ENCODE measurements at places on chromosomes 1 and 21.

- no peak for DNase-seq
These were observed 22.9 kb downstream of the DYRK1A start for GRCh38 chr21:37389456-37389855.

GRCh38 chr1:43444836-43445235, 8.9 kb downstream of the HYI start:
- DNase-seq, result no peak

- DNase-seq, result no peak
These were observed 25.6 kb downstream of the H6PD start for GRCh38 chr1:9260059-9260766.

DNA sequence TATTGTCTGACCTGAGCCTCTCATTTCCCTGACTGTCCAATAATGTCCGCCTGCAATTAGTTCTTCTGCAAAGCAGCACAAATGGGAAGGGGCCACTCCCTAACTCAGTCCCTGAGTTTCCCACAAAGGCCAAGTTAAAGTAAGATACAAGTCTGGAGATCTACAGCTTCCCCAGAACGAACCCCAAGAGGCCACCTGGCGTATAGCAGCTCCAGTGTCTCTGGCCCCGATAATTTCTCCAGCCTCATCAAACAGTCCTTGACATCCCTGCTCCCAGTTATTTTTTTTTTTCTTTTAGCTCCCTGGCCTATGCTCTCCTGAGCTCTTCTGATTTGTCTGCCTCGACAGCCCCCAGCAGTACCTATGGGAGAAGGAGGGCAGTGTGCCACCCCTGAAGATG, 8.1 kb upstream of the ACKR1 start:
- no peak for DNase-seq

DNA sequence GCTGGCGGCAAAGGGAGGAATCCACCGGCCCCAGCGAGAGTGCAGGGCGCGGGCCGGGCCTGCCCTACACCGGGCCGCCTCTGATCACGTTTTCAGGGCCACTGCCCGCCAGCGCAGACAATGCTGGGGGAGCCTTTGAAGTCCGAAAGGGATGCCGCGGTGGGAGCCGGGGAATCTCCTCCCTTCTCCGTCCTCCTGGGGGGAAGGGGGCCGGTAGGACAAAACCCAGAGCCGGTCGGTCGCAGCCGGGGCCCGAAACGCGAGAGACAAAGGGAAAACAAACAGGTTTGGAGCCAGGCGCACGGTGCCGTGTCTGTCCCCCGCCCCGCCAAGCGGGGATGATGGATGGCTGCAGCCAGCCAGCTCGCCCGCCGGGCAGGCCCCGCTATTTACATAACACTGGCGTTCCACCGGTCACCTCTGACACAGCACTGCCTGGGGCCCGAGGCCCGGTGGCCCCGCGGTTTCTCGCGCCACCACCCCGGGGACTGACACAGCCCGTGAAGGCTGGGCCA, 92.0 kb downstream of the CASZ1 start:
- DNase-seq, result no peak

- DNase-seq, result no peak
These were observed 21.2 kb downstream of the KDM4A start for GRCh38 chr1:43671193-43671592.

DNA sequence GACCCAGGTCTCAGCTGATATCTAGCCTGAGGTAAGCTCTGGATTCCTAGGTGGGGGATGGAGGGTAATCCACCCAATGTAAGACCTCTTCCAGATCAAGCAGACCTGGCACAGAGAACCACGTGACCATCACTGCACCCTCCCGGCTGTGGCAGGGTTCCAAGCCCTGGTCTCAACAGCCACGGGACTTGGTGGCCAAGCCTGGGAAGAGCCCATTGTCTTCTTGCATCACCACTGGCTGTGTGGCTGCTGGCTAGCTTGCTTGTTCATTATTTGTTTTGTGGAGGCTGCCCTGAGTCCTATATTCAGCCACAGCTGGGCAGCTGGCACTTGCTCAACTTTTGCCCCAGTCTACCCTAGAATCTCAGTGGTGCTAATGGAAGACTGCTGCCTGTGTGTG, 24.1 kb upstream of the NFASC start:
- DNase-seq, result no peak

DNA sequence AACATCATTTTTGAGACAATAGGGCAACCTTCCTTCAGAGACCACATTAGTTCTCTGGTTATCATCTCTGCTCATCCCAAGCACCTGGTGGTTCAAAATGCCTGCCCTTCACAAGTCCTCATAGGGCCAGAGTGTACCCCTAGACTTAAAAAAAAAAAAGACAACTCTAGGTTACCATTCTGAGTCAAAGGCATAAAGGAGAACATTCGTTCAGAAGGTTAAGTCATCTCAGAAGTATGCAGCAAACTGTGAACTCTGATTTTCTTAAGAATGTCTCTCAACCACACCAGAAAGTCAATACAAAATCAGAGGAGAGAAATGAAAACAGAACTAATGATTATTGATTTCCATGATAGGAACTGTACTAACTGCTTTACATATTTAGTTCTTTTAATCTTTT, 9.2 kb upstream of the BEND5 start:
- no peak for DNase-seq

Data from urothelium cell line (cell line).